ENCODE measurements at places on chromosomes 5 and 9.

DNA sequence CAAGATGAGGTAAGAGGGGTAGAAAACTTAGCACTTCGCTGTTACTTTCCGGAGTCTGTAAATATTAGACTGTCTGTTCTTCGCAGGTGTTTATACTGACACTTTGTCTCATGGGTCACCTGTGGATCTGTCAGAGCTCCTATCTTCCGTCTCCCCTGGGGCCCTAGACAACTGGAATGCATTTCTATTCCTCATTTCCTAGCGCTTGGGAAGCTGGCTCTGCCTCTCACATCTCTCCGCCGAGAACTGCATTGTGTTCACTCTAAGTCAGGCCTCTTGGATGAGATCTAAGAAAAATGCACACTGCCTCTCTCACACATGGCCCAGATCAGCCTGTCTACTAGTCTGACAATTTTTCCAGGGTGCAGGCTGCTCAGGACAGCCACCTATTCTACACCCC lies 39.5 kb downstream of the PCA3 start:
- DNase-seq, result no peak

- DNase-seq, result peak; percentile 45
Observed at GRCh38 chr9:91951944-91952520, 2.0 kb upstream of the ROR2 start.

- peak; percentile 38 for DNase-seq
Observed at GRCh38 chr5:128395073-128395472, 143.0 kb downstream of the FBN2 start.

GRCh38 chr9:116288658-116289057 lies 135.1 kb downstream of the PAPPA start:
- DNase-seq, result peak; percentile 95

DNA sequence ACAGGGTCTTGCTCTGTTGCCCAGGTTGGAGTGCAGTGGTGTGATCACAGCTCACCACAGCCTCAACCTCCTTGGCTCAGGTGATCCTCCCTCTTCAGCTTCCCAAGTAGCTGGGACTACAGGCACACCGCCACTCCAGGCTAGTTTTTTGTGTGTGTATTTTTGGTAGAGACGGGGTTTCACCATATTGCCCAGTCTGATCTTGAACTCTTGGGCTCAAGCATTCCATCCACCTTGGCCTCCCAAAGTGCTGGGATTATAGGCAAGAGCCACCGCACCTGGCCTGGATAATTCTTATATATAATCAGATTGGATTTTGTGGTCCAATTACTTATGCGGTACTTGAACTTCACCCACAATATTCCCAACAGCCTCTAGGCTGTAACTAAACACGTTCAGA lies 19.8 kb downstream of the CCDC69 start:
- DNase-seq, result no peak
